NCI-H2107 (cell line): ENCODE measurements at places on chromosomes 5 and 9.

GRCh38 chr5:98425640-98426039 lies 347.8 kb upstream of the RGMB start:
- DNase-seq = no peak

- DNase-seq = no peak
These were observed 2.3 kb downstream of the LCNL1 start for GRCh38 chr9:136985027-136985602.

- no peak for DNase-seq
These were observed 3.8 kb downstream of the AQP3 start for GRCh38 chr9:33443464-33444154.

DNA sequence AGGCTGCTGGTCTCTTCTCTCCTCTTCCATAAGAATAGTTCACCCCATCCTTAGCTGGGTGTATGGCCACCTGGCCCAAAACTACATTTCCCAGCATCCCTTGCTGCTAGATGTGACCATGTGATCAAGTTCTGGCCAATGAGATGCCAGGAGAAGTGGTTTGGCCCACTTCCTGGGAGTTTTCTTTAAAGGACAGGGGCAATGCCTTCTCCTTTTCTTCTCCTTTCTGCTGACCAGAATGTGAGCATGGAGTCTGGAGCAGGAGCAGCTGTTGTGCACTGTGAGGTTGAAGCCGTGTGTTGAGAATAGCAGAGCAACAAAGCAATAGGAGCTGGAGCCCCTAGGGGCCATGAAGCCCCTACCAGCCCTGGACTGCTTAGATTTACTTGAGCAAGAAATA lies 36.8 kb downstream of the C9orf50 start:
- no peak for DNase-seq

- no peak for DNase-seq
These were observed 132.0 kb upstream of the RAI14 start for GRCh38 chr5:34524123-34524522.

DNA sequence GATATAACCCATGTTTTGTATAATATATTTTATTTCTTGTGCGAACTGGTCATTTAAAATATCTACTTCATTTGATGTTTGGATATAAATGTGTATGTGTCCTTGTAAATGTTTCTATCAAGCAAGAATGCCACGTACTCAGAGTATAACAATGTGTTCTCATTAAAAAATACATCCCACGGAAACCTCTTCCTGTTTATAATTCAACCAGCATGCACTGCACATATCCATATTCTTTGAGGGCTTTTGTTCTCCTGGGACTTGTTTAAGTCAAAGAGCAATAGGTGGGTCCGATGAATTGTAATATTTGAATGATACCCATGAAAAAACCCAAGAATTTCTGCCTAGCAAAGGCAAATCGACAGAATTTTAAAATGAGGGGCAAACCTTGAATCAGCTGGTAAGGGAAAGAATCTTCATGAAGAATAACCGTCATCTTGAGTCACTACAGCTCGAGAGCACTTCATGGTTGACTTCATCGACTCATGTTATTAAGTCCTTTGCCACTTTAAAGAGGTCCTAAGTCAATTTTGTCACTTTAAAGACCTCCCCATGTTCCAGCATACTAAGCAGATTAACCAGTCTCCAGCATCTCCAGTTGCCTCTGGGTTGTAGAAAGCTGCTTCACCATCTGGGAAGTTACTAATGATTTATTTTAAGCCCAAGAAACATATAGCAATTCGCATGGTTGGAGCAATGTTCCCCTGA lies 80.6 kb downstream of the NPR3 start:
- DNase-seq = no peak

GRCh38 chr5:33091571-33092363 lies 349.0 kb upstream of the TARS1 start:
- no peak for DNase-seq

GRCh38 chr9:4620881-4621555 lies 41.1 kb upstream of the PLPP6 start:
- no peak for DNase-seq

DNA sequence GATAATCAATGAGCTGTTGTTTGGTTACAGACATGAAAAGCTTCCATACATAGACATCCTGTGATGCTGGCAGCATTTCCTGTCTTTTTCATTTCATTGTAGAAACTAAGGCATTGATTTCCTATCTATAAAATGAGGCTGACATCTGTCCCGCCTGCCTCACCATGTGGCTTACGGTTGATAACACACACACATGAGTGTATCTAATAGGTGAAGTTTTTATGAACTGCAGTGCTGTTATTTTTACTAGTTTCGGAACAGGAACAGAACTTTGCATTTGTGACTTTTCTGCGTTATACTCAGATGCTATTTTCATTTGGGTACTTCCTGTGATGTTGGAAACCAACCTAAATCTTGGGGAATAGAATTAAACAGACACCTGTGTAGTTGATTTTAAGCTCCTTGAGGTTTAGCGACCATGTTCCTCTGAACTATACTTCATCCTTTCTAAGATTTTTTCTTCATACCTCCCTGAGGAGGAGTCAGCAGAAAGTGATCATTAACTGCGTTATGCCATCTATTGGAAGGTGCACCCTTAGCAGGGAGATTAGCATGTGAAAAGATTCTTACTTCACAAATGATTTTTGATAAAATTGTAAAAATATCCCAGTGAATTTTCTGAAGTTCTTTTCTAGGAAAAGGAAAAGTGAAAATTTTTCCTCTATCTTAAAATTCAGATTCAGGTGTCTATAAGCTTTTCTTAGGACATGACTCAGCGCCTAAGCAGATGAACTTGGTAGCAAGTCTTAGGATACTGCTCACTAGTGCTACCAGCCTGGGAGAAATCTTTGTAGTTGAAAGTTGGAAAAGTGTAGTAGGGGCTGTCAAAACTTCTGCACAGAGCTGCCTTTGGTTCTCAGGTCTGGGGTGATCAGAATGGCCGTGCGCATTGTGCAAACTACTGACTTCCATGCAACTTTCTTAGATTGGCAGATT lies 134.5 kb downstream of the TRIO start:
- no peak for DNase-seq

- DNase-seq = no peak
These were observed 71.3 kb downstream of the SH3TC2 start for GRCh38 chr5:148991566-148991965.

GRCh38 chr5:32029261-32029660 lies 144.9 kb downstream of the GOLPH3 start:
- DNase-seq = no peak

DNA sequence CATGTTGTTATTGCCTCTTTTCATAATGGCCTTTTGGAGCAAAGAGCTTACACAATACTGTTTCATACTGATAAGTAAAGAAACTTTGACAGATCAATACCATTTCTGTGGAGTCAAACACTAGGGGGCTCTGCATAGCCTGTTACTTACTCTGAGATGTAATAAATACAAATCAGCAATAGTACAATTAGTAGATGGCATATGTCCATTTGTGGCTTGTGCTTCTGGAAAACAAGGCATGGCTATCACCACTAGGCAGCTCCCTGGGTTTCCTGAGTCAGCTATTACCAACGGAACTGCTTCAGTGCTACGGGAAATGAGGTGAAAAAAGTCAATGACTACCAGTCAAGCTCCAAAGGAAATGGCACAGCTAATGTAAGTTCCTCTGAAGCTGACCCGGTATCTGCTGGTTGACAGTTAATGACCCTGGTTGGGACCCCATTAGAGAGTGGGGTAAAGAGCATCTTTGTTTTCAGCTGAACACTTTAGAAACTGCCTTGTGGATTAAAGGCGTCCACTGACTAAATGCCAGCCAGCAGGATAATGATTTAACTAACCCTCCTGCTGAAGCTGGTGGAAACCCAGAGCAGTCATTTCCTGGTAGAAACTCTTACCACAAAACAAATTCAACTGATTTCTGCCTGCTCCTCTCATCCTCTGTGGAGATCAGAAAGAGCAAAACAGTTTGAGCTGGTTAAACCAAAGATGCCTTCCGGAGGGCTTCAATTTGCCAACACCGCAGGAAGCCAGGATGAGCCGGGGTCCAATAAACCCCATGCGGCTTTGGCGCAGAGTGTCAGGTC lies 69.0 kb upstream of the FAM169A start:
- DNase-seq = no peak

GRCh38 chr5:15021266-15022046 lies 149.9 kb upstream of the ANKH start:
- DNase-seq = no peak

GRCh38 chr9:99118782-99119466 lies 14.0 kb downstream of the TGFBR1 start:
- DNase-seq = no peak

- DNase-seq = no peak
These were observed 122.0 kb downstream of the GALNT10 start for GRCh38 chr5:154312576-154312975.

- no peak for DNase-seq
These were observed 224.2 kb downstream of the NDUFS4 start for GRCh38 chr5:53784596-53784995.

DNA sequence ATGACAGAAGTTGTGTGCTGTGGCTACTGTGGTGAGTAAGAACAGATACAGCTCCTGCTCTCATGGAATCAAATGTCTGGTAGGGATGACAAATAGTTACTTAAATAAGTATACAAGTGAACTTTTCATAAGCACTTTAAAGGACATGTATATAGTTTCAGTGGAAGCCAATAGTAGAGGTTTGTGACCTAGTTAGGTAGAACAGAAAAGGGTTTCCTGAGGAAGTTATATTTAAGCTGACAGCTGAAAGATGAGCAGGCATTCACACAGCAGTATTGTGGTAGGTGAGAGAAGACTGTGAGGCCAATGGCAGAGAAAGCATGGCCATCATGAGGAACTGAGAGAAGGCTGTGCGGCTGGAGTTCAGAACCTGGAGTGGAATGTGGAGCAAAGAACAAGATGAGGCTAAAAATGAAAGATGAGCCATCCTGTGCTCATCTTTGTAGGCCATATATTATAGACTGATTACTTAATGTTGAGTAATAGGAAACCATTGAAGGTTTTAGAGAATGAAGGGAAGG lies 15.4 kb downstream of the FAM174A start:
- DNase-seq = no peak

- DNase-seq = no peak
These were observed 320.4 kb upstream of the EFNA5 start for GRCh38 chr5:107990881-107991810.

DNA sequence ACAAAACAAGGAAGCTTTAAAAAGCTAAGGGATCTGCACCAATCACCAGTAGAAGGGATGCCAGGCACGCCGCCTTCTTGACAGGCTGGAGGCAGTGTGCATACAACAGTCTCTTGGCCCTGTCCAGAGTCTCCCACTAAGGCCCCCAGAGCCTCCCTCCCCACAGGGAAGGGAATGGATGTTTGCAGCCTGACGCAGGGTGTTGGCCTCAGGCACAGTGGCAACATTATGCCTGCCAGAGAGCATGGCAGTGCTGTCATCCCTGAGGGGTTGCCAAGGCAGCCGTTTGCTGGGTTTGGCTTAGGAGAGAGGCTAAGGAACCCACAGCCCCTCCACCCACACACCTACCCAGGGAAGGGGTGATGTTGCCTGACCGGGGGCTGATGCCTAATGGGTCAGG lies 4.8 kb downstream of the HBEGF start:
- DNase-seq = no peak

DNA sequence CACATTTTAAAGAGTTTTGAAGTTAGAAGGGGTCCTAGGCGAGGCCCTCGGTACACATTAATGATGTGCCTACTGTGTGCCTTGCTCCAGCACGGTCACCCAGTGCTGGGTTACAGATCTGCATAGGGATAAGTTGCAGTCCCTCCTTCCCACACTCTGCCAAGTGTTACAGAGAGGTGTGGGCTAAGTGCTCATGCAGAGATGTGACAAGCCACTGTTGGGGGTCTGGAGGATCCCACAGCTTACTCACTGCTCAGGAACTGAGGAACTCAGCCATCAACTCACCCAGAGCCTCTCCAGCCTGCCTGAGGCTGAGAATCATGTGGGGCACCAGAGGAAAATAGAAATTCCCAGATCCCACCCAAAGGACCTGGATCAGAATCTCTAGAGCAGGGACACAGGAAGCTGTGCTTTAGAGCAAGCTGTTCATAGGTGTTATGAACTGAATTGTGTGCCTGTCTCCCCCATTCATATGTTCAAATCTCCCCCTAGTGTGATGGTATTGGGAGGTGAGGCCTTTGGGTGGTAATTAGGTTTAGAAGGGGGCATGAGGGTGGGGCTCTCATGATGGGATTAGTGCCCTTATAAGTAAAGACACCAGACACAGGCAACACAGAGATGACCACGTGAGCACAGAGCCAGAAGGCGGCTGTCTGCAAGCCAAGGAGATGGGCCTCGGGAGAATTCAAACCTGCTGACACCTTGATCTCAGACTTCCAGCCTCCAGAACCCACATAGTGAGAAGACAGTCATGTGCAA lies 164.1 kb downstream of the HSD17B3 start:
- DNase-seq = no peak

- no peak for DNase-seq
These were observed 11.5 kb downstream of the CCDC69 start for GRCh38 chr5:151212406-151212798.

GRCh38 chr5:79074641-79075040 lies 5.1 kb downstream of the BHMT2 start:
- DNase-seq = no peak

DNA sequence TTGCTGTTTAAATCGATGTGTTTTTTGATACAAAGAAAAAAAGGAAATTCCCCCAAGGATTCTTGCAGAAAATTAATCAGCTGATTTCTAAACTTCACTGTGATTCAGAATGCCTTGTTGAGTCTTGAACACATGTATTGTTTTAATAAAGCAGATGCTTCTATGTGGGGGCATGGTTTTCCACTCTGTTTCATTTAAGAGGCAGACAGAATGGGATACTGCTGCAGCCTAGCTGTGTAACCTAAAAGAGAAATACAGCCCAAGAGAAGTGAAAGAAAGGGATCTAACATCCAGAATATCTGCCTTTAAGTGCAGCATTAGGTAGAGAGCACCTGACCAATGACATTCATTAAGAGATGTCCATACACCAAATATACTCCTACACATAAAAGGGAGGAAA lies 365.1 kb upstream of the CCNH start:
- no peak for DNase-seq

- DNase-seq = no peak
These were observed 57.9 kb downstream of the EXD3 start for GRCh38 chr9:137365056-137365455.

GRCh38 chr5:67844924-67845323 lies 370.6 kb upstream of the PIK3R1 start:
- DNase-seq = no peak
